Mesangial cell (primary cell): ENCODE measurements at places on chromosomes 6 and 20. TPM values are rescaled to one million over a fixed set of nuclear protein-coding genes. Genes with fewer than 3 reads are reported as not detected.

GPR6 gene
- not detected in 2 replicates for total RNA-seq

PPP1R16B gene
- under 0.01 TPM in 1 of 2 replicates, not detected in the other for total RNA-seq

TMEM217 gene
- 0.89 and 2.1 TPM in 2 replicates for total RNA-seq

THBS2 gene
- total RNA-seq, result 35.0 and 111 TPM in 2 replicates

PCK1 gene
- total RNA-seq, result not detected in 2 replicates

RRAGD gene
- 2.8 and 4.7 TPM in 2 replicates for total RNA-seq

GGTLC1 gene
- total RNA-seq, result not detected in 2 replicates

SAMD3 gene
- total RNA-seq, result 0.25 and 0.33 TPM in 2 replicates

FAM83B gene
- total RNA-seq, result 3.6 and 4.1 TPM in 2 replicates

DNAH8 gene
- under 0.01 TPM in 1 of 2 replicates, not detected in the other for total RNA-seq

PRPF6 gene
- 46.4 and 48.6 TPM in 2 replicates for total RNA-seq

TRIM15 gene
- total RNA-seq, result not detected in 2 replicates

NINL gene
- total RNA-seq, result 6.0 and 13.7 TPM in 2 replicates

SLC22A2 gene
- 0.16 and 0.38 TPM in 2 replicates for total RNA-seq

DDRGK1 gene
- total RNA-seq, result 39.3 and 49.4 TPM in 2 replicates

NFATC2 gene
- total RNA-seq, result 2.3 and 3.5 TPM in 2 replicates

ACSS1 gene
- 4.1 and 8.7 TPM in 2 replicates for total RNA-seq

BYSL gene
- total RNA-seq, result 14.1 and 19.9 TPM in 2 replicates

SYNDIG1 gene
- total RNA-seq, result 0.13 TPM in 1 of 2 replicates, not detected in the other

GLO1 gene
- 70.9 and 142 TPM in 2 replicates for total RNA-seq

GABRR1 gene
- total RNA-seq, result not detected in 2 replicates

STMND1 gene
- total RNA-seq, result not detected in 2 replicates

TNF gene
- total RNA-seq, result 1.3 and 5.7 TPM in 2 replicates

RSPO4 gene
- total RNA-seq, result 0.13 and 0.16 TPM in 2 replicates

ARFGAP1 gene
- 106 and 107 TPM in 2 replicates for total RNA-seq

ISM1 gene
- total RNA-seq, result 0.33 and 1.5 TPM in 2 replicates

OTOR gene
- not detected in 2 replicates for total RNA-seq

ZSCAN23 gene
- 0.65 and 7.4 TPM in 2 replicates for total RNA-seq

IL17F gene
- total RNA-seq, result not detected in 2 replicates

DEFB132 gene
- total RNA-seq, result not detected in 2 replicates

SIRPA gene
- total RNA-seq, result 60.0 and 67.2 TPM in 2 replicates

SLC2A10 gene
- 11.6 and 18.4 TPM in 2 replicates for total RNA-seq
